ENCODE measurements at places on chromosomes 7 and 10. TPM values are rescaled to one million over a fixed set of nuclear protein-coding genes. Genes with fewer than 3 reads are reported as not detected.
A peak's percentile ranks its signal among the peaks of the same experiment; 100 is the strongest.

Gene SPAG6
- total RNA-seq: 0.51 TPM

DNA sequence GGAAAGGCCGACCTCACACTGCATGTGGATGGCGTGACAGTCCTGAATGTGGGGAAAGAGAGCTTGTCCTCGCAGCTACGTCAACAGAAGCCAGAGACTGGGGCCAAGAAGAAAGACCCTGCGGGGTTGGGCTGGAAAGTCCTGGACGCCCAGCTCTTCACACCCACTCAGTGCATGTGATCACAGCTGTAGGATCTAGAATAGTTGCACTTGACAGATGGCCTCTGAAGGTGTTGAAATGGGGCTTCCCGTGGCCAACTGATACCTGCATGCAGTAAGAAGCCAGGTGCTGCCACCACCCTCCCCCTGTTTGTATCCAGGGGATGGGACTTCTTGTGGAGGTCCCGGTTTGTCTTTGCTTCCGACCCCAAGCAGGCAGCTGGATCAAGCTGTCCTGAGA, 34.1 kb upstream of the OCM2 start:
- no peak for DNase-seq

Gene PRSS2
- 9.3 TPM for total RNA-seq

- no peak for DNase-seq
Observed at GRCh38 chr10:125441151-125441550, 241.8 kb downstream of the TEX36 start.

DNA sequence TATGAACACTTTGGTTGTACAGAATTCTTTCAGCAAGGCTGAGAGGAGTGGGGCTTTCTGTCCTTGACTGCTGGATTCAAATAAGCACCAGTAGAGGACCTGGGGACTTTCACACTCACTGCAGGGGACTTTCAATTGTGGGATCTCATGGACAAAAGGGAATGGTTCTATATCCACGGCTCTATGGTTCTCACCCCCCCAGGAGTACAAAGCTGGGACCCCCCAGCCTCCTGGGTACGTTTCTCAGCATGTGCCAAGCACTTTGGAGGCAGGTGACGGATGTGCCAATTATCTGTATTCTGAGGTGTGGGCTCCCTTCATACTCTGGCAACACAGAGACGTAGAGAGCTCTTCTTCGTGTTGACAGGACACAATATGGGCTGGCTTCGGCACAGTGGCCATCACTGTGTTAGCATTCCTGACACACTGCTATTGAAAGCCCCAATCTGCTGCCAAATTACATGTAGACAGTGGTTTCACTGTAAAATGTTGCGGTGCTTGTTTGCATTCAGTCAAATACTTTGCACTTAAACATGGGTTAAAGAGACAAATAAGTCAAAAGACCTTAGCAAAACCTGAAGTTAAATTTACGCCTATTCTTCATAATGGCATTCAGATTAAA, 92.7 kb upstream of the SAMD8 start:
- no peak for DNase-seq

Gene SVIL
- 100 TPM for total RNA-seq

Gene PHF14
- 26.0 TPM for total RNA-seq

Gene GIMAP8
- total RNA-seq: 22.0 TPM

- no peak for DNase-seq
Observed at GRCh38 chr10:80407812-80408241, 524 bp upstream of the PRXL2A start.

- DNase-seq: peak; percentile 41
Observed at GRCh38 chr7:4270268-4270667, 411.8 kb upstream of the FOXK1 start.

Gene SLC18A3
- total RNA-seq: not detected

Gene PDK4
- 482 TPM for total RNA-seq

Gene UTF1
- not detected for total RNA-seq

Gene TAS2R60
- 0.35 TPM for total RNA-seq

Gene SEMA3A
- 10.2 TPM for total RNA-seq

Gene CAV2
- 170 TPM for total RNA-seq

Gene FZD1
- total RNA-seq: 5.3 TPM

DNA sequence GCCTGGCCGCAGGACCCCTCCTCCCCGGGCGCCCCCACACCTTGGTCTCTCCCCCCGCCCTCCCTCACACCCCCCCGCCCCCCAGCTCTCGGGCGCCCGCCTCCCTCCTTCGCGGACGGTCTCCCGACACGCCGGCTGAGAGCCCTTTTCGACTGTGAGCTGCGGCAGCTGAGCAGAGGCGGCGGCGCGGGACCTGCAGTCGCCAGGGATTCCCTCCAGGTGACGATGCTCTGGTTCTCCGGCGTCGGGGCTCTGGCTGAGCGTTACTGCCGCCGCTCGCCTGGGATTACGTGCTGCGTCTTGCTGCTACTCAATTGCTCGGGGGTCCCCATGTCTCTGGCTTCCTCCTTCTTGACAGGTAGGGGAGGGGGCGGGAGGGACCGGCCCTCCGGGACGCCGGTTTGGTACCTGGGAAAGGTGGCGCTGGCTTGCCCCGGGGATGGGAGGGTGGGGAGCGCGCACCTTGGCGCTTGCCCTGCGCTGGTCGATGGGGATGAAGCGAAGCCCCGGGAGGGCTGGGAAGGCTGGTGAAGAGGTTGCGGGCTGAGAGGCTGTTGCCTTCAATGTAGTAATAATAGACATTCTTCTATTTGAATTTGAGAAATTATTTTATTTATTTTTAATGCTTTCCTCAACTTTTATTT, at the start of gene BMPER:
BMPER (plus strand) TSS at position 151 of the 644 bp plus-strand sequence; CDS start at position 226, 75 bp downstream.
- DNase-seq: no peak

DNA sequence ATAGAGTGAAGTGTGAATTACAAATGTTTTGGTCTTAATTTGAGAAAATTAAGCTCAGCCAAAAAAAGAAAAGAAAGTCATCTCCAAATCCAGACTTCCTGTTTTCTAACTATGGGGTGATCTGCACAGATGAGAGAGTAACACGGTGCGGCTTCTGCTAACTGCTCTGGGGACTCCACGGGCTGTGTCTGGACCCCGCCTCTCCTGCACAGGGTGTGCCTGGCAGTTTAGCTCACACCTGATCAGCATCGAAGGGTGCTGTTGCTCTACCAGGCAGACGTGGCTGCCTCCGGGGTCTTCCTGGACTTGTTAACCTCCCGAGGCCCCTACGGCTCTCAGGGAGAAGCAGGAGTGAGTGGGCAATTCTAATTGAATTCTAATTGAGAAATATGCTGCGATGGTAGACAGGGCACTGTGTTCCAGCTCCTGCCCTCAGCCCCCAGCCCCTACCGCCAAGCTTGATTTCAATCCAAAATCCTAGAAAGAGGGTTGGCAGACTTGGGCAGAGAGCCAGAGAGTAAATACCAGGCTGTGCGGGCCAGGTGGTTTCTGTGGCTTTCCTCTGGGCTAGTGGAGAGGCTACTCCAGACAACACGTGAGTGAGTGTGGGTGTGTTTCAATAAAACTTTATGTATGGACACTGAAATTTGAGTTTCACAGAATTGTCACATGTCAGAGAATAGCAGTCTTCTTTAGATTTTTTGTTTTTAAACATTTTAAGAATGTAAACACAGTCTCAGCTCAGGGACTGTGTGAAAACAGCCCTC, 13.4 kb downstream of the SHH start:
- DNase-seq: no peak

DNA sequence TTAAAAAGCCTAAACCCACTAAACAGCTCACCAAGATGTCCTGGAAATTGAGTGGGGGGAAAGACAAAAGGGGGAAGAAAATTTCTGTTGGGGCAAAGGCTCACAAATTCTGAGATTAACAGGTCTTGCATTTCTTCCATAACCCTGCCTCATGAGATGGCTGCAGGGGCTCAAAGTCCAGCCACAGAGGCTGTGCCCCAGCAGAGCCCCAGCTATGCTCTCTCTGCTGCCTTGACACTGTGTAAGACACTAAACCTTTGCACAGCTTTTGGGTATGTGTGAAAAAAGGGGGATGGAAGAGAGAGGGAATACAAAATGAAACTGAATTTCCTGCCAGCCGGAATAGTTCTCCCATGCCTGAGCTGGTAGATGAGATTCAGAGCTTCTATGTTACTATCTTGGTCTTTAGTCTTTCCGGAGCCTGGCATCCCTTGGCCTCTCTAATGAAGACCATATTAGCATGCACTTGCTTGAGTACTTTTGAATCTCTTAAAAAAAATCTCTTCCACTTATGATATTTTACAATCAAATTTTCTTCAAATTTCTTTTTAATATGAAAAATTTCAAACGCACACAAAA, 240.0 kb upstream of the IMMP2L start:
- no peak for DNase-seq

Gene MACC1
- 7.4 TPM for total RNA-seq

All from mesenteric fat pad (tissue), 1 donor.